Activated T-cell treated with anti-CD3 and anti-CD28 coated beads, Interleukin-2, amount 50 U/mL, for 24 hours (primary cell): ENCODE measurements at places on chromosomes 13 and 19.
A peak's percentile ranks its signal among the peaks of the same experiment; 100 is the strongest.

GRCh38 chr13:113441661-113442060, 11.6 kb downstream of the ADPRHL1 start:
- DNase-seq: no peak

GRCh38 chr19:30371161-30371836, 885 bp upstream of the ZNF536 start:
- no peak for DNase-seq

- DNase-seq: no peak
Measured at GRCh38 chr19:821231-821824, 427 bp downstream of the PLPPR3 start.

GRCh38 chr13:99991828-99992775, 10.5 kb downstream of the ZIC2 start:
- no peak for DNase-seq

DNA sequence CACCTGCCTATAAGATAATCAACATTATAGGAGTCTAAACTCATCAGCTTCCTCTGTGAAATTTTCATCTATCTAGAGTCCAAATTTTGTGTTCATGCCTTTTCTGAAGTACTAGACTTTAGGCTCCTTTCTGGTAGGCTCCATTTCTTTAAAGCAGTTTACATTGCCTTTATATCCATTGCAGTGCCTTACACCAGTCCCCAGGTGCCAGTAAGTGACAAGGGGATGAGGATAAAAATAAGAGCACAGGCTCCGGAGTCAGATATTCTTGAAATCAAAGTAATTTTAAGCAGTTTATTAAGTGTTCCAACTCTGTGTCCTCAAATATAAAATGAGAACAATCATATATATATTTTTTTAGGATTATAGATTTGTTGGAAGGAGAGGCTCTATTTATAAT, 10.6 kb upstream of the CYSLTR2 start:
- DNase-seq: no peak

- DNase-seq: no peak
Measured at GRCh38 chr19:33035461-33035860, 29.2 kb downstream of the RHPN2 start.

GRCh38 chr13:80037505-80037888, 303.4 kb downstream of the SPRY2 start:
- DNase-seq: no peak

DNA sequence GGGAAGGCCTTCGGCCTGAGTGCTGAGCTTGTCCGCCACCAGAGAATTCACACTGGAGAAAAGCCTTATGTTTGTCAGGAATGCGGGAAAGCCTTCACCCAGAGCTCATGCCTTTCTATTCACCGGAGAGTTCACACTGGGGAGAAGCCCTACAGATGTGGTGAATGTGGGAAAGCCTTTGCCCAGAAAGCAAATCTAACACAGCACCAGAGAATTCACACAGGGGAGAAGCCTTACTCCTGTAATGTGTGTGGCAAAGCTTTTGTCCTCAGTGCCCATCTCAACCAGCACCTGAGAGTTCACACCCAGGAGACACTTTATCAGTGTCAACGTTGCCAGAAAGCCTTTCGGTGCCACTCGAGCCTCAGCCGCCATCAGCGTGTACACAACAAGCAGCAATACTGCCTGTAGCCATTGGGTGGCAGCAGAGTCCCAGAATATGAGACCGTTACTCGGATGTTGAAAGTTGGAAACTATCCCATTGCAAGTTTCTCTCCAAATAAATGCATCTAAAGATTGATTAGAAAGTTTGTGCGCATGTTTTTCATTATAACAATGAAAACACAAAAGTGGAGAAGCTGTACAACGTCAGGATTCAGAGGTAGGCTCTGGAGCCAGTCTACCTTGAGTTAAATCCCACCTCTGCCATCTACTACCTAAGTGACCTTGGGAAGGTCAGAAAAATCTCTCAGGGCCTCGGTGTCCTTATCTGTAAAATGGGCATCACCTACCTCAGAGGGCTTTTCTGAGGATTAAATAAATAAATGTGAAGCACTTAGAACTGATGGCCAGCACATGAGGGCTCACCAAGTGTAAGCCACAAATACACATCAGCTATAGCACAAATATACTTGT, 21.1 kb downstream of the ZNF473 start:
- peak; percentile 70 for DNase-seq

DNA sequence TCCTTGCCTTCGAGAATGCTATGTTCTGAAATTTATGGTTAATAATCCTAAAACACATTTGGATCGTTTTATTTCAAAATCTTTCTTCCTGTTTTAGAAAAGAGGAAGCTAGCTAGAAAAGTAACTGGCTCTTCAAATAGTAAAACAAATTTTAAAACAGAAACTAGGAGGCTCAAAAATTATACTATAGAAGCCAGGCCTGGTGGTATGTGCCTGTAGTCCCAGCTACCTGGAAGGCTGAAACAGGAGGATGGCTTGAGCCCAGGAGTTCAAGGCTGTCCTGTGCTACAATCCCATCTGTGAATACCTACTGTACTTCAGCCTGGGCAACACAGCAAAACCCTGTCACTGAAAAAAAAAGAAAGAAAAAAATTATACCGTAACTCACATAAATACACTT, 57.9 kb downstream of the ELF1 start:
- no peak for DNase-seq

- no peak for DNase-seq
Measured at GRCh38 chr13:39347926-39348901, 254.8 kb downstream of the LHFPL6 start.

DNA sequence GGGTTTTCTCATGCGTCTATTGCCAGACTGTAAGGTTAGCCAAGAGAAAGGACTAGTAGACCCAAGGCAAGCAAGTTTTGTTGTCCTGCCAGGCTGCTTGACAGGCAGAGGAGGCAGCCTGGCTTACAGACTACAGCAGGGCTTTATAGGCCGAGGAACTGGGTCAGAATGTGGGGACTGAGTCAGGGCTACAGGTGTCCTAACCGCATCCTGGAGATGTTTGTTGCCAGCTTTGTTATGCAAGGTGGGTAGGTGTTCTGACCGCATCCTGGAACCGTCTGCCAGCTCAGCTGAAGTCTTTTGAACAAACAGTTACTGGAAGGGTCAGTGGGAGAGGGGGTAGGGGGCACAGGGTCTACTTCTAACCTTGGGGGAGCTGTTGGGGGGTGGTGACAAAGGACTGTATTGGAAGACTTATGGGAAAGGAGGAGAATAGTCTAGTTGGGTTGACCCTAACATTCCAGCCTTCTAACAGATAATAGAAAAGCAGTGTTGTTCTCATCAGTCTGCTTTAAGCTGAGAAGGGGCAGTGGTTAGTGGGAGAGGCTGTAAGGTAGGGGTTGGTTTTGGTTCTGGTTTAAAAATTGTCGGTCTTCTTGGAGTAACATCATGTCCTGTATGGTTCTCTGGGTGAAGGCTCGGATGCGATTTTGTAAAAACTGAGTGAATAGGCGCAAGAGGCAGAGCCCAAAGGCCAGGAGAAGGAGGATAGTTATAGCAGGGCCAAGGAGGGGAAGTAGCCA, 913.8 kb upstream of the SLITRK5 start:
- no peak for DNase-seq

- DNase-seq: peak; percentile 89
Measured at GRCh38 chr19:17282488-17283125, 906 bp downstream of the ANKLE1 start.

DNA sequence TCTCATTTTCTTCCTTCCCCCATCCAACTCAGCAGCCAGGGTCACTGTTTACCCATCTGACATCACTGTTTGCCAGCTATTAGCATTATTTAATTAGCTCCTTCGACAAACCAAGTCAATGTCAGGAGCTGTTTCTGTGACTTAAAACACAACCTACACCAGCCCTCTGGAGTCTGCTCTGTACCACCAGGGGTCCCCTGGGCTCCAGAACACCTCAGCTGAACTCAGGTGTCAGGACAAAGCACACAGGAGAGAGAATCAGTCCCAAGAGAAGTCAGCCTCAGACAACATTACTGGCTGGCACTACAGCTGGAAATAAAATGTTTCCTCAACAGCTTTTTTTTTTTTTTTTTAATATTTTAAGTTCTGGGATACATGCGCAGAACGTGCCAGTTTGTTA, 45.1 kb downstream of the DCLK1 start:
- DNase-seq: no peak

DNA sequence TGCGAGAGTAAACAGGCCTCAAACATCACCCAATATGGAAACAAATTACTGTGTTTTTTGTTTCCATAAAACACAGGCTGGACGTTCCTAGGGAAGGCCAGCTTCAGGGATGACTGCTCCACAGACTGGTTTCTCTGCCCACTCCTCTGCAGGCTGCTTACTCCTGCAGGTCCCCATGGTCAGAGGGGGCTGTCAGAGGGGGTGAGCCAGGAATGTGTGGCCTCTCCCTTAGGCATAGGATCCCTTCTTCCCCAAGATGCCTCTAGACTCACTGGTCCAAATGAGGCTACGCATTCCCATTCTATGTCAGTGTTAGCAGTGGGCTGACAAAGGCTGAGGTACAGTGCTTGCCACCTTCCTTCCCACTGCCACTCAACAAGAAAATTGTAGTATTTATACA, 229.8 kb downstream of the LHFPL6 start:
- no peak for DNase-seq

DNA sequence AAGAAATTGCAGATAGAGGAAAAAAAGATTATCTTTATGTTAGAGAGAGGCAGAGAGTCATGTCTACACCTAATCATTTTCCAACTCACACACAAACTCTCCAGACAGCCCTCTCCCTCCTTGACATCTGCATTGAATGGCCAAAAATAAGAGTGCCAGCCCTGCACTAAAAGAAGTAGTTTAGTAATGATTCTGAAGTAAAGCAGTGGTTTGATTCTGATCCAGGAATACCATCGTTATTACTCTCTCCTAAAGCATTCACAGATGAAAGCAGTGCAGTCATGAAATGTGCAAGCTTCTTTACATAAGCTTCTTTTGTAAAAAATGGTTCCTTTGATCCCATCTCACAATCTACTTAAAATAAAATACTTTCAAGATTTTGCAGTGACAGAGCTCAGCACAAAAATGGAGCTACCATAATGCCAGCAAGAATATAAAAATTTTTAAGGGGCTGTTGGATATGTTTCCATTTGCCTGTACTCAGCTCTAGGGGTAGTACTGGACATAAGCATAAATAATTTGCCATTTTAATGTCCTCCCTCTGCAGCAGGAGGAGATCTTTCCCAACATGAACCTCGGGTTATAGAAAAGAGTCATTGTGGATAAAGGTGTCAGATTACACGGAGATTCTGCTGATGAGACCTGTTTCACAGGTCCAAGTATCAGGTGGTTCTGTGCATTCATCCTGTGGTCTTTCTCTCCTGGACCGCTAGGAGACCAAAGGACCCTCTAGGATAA, 406.3 kb downstream of the DCT start:
- DNase-seq: no peak

DNA sequence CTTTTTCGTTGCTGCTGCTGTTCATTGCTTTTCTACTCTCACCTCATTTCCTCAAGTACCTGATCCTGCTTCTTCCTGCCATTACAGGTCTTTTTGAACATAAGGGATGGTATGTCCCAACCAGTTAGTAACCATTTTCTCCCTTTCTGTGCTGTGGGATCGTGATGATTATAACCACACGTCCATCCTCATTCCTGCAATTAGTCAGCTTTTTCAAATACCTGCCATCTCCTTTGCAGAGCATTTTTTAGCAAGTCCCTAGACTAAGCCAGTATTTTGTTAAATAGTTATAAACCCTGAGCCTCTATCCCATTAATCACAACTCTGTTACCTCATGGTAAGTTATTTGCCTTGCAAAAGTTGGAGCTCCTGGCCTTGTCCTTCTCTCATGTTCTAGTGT, 109.2 kb downstream of the FNDC3A start:
- DNase-seq: no peak

GRCh38 chr13:114115191-114115671, 17.2 kb downstream of the RASA3 start:
- DNase-seq: peak; percentile 53

GRCh38 chr13:30071969-30072817, 221.8 kb upstream of the UBL3 start:
- no peak for DNase-seq

DNA sequence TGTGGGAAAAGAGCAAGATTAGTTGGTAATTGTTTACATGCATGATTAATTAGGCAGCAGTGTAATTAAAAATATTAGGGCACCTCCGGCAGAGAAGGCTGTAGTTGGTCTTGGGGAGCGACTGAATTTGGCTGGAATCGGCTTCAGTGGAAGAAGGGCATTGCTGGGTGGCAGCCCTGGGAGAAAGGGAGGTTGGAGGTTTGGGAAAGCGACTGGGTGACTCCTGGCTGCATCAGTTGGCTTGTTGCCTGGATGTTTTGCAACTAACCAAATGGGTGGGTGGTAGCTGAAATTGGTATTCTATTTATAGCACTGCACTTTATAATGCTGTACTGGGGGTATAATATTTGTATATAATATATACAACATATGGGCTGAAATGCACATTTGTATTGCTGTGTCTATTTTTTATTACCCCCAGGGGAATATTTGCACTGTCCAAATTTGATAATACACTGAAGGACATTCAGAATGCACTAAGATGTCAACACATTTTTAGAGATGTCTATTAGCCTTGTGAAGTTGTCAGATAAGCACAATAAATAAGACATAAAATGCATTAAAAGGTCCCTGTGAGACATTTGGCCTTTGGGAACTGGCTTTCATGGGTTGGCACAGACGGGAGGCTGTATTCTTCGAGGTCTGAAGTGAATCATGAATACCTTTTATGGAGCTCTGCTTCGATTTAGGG, 1.7 kb downstream of the B3GLCT start:
- no peak for DNase-seq

DNA sequence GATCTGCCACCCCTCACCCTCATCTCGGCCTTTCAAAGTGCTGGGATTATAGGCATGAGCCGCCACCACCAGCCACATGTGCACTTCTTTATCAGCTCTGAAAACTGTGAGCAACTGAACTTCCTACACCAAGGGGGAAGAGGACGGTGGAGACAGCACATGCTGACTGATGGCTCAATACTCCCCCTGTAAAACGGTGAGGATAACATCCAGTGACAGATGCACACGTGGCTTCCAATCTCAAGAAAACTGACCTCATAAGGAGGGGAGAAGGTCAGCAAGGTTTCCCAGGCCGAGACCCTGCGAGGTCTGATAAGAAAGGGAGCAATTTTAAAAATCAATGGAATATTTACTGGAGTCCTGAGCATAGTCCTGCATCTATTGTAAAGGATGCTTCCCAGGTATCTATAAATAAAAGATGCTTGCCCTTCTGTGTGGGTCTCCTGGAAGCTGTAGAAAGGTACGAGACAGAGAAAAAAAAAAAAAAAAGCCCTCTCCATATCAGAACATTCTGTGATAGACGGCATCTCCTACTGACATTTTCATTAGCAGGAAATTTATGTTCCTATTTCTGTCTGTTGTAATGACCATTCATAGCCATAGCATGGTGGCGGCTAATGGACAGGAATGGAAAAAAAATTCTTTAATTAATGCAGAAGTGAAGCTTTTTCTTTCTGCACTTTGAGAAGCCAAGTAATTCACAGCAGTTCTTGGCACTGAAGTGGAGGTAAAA, 385.1 kb downstream of the ZNF536 start:
- DNase-seq: no peak
